ENCODE measurements at places on chromosomes 5 and 9.

GRCh38 chr5:73637565-73637964 is 11.6 kb downstream of the ARHGEF28 start:
- no peak for DNase-seq

DNA sequence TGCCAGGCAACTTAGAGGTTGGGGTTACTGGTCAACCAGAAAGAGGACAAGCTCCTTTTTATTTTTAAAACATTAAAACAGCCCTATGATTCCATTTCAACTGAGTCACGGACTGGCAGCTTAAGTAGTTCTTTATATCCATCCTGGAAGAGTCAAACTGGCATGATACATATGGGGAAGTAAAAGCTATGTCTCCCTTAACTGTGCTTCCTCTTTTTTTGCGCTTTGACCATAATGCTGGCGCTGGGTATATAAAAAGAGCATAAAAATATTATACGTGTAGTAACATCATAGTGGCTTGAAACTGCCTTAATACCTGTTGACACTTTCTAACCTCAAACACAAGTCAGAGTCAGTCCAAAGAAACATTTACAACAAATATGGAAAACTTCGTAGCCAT is 274.4 kb downstream of the CSNK1G3 start:
- no peak for DNase-seq

DNA sequence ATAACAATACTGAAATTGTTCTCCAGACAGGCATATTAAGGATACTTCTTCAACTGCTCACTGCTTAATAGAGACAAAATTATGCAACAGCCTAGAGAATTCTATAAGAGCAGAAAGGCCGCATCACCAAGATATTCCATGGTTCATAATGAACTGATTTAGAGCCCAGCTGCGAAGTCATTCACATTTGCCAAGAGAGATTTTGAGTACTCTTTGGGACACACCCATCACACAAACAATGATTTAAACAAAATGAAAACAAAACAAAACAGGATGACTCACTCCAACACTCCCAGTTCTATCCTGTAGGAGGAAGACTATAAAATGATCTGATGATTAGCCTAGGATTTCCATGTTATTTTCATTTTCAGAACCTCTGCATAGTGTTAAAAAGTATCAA is 145.7 kb upstream of the GNA14 start:
- DNase-seq, result no peak

DNA sequence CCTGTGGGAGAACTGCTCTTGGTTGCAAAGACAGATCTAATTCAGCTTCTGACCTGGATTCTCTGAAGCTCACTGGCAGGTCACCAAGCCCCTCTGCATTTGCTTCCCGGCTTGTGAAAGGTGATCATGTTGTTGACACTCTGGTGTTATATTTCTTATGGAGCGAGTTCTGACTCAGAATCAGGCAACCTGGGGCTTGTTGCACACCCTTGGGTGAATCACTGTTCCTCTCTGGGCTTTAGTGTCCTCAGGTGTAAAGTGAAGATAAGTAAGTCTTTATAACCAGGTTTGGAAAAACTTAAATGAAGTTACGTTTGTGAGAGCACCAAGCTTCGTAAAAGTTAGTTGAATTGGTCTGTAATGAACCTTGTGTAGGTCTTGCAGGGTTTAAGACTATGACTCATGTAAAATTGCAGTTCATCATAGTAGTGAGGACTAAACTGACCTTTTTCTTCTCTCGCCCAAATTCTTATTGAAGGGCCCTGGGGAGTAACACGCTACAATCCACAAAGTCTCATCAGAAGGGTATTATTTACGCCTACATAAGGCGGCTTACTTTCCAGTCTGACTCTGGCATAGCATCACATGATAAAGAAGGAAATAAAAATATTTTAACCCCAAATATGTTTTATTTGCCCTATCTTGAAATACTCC is 218.6 kb downstream of the TMEM38B start:
- DNase-seq, result no peak

DNA sequence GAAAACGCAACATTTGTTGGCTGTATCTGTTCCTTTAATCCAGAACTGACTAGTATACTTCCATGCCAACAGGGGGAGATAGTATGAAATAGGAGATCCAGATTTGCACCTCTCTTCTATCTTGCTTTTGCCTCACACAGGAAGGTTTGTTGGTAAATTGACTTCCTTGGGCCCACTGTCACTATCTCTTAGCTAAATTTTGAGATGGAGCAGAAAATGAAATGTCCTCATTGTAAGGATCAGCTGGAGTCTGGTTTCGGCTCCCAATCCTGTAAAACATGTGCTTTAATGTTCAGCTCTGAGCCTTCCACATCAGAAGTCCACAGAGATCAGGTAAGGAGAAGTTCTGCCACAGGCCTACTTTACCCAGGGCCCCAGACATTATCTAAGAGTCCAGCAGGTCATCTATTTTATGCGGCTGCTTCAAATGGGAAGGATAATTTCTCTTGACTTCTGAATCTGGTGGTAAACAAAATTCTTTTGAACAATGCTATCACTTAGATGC is 176.8 kb downstream of the FER start:
- no peak for DNase-seq

DNA sequence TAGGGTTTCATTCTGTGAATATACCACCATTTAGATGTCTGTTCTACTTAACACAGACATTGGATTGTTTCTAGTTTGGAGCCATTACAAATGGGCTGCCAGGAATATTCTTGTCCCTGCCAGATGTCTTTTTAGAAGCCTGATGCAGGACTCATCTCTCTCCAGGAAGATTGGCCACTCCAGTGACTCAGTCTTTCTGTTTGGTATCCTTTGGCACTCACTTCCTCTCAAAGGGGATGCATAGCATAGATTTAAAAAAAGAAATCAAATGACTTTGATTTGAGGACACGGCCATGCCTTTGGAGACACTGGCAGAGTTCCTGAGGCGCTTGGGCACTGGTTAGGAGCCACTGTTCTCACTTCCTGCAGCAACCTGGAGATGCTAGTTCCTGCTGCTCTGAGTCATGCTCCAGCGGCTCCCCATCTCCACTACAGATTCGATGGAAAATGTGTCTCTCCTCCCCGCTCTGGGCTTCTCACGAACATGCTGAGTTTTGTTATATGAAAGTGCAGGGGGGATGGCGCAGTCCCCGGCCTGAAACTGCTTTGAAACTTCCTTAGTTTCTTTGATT is 3.5 kb upstream of the ZNF366 start:
- no peak for DNase-seq

DNA sequence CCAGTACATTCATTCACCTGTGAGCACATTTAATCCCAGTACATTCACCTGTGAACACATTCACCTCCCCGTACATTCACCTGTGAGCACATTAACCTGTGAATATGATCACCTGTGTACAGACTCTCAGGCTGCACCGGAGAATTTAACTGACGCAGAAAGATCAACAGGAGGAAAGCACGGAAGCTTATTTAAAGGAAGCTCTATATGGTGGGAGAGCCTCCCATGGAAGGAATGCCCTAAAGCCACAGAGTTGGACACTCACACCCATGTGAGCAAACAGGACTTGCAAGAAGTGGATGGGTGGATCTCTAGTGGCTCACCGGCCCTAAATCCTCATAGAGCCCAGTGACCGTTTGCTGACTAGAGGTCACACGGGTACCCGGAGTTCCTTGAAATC is 38.2 kb downstream of the TRIP13 start:
- no peak for DNase-seq

- DNase-seq, result no peak
Observed at GRCh38 chr9:105425816-105426433, 21.9 kb upstream of the FSD1L start.
